ENCODE measurements at places on chromosomes 1 and 21.

DNA sequence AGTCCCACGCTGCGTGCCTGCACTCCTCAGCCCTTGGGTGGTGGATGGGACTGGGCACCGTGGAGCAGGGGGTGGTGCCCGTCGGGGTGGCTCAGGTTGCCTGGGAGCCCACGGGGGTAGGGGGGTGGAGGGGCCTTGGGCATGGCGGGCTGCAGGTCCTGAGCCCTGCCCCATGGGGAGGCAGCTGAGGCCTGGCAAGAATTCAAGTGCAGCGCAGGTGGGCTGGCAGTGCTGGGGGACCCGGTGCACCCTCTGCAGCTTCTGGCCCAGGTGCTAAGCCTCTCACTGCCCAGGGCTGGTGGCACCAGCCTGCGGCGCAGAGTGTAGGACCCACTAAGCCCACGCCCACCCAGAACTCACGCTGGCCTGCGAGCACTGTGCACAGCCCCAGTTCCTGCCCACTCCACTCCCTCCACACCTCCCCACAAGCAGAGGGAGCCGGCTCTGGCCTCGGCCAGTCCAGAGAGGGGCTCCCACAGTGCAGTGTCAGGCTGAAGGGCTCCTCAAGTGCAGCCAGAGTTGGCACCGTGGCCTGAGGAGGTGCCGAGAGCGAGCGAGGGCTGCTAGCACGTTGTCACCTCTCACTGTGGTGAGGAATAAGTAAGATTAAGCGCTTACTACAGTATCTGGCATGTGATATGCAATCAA, 12.8 kb downstream of the TNNI3K start:
- no peak for DNase-seq

DNA sequence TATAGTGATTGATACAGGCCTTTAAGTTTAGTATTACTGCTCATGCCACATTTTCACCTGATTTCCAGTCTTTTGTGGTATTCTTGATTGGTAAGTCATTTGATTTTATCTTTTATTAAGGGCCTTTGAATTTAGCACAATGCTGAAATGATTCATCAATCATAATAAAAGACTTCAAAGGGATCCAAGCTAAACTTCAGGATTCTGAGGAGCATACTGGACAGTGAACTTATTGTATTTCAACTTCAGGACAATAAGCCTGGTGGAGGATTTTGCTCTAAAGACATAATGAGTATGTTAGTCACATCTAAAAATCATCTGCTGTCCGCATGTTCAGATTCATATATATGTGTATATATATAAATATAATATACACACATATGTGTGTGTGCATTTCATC, 233.3 kb downstream of the SETD4 start:
- DNase-seq, result no peak

DNA sequence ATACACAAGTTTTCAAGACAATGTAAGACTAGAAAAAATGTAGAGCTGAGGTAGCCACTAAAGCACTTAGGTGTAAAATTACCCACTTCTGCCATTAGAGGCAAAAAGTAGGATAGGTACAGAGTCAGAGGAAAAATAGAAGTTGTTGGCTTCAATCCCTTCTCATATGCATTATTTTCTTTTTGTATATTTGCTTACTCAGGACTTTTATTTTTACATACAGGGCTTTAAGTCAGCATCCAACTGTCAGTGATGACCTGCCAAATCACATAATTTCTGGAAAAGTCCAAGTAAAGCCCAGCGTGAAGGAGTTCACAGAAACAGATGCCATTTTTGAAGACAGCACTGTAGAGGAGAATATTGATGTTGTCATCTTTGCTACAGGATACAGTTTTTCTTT, 211.0 kb upstream of the POGK start:
- no peak for DNase-seq

DNA sequence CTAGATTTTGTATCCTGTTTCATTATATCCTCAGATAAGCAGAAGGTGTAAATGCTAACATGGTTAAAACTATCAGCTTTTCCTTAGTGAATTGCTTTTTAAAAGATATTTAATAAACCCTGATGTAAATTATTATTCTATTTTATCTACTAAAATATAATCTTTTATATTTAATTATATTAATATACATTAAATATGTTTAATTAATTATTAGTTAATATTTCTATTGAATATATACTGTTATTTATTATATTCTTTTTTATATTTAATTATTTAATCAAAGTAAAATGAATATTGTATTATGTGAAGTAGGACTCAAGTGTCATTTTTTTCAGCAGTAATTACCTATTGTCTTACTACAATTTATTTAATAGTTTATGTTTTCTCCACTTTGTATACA, 179.7 kb upstream of the ADGRL4 start:
- DNase-seq, result no peak

GRCh38 chr1:172827841-172828240, 168.9 kb downstream of the FASLG start:
- DNase-seq, result no peak

- no peak for DNase-seq
Measured at GRCh38 chr1:48215889-48216288, 6.6 kb upstream of the SLC5A9 start.

GRCh38 chr1:145855426-145855948, 3.4 kb downstream of the PIAS3 start:
- DNase-seq, result no peak

GRCh38 chr1:185368913-185369491, 52.0 kb upstream of the IVNS1ABP start:
- no peak for DNase-seq

- no peak for DNase-seq
Measured at GRCh38 chr1:86197206-86197855, 40.8 kb upstream of the COL24A1 start.

DNA sequence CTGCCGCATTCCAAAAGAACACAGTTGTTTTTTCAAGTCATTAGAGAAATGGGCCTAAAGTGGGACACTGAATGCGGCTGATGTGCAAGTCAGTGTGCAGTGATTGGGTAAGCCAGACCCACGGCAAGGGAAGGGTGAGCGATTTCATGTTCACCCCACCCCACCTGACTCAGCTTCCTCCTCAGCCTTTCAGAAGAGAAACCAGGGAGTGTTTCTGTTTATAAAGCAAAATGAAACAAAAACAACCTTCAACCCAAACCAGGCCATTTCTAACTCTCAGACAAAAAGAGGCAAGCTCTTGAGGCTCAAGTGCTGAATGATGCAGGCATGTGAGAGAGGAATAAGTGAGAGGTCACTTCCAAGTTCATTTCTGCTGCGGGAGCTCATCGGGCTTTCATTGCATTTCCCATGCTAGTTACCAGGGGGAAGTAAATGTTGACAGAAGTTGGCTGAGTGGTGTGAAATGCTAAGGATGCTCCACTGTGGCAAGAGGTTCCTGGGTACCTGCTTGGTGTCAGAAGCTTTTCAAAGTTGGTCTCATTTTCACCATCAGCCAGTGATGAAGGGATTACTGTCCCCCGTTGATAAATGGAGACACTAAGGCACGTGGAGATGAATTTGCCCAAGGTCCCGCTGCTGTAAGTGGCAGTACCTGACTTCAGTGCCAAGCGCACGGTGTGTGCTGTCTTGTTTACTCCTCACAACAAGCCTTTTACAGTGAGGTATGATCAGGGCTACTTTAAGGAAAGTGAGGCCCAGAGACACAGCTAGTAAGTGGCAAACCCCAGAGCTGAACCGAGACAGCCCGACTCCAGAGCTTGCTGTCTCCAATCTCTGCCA, 29.1 kb downstream of the STPG1 start:
- no peak for DNase-seq

DNA sequence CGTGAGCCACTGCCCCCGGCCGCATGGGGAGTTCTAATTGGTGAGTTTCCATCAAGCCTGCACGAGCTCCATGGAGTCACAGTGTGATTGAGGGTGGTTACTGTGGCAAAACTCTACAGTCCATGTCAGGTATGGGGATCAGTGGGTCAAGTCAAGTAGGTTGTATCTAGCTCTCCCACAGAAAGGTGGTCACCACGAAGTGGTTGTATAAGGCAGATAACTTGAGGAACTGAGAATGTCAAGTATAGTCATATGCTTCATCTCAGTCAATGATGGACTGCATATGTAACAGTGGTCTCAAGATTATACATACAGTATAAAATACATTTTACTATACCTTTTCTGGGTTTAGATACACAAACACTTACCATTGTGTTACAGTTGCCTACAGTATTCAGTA, 348.6 kb upstream of the ZP4 start:
- no peak for DNase-seq

GRCh38 chr1:239011382-239011781, 375.0 kb upstream of the CHRM3 start:
- no peak for DNase-seq

Measured in stimulated activated CD8-positive, alpha-beta memory T cell treated with anti-CD3 and anti-CD28 coated beads, Interleukin-7, amount 100 ng/mL, for 1 hour (primary cell).